ENCODE measurements at places on chromosomes 11 and 22.
A peak's percentile ranks its signal among the peaks of the same experiment; 100 is the strongest.

DNA sequence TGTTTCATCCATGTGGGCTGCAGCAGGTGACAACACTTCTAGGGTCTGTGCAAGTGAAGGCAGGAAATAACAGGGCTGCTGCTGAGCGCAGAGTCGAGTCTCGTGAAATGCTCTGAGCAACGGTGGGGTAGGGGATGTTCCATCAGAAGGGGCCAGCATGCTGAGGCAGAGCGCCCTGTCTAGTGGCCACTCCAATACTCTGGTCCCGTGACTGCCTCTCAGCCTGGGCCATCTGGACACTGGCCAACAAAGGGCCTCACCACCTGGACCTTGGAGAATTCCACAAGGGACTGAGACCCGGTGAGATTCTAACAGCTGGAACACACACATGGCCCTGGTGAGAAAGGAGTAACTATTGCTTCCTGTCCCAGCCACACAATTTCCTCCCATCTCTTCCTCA, 375.7 kb downstream of the SHANK2 start:
- DNase-seq: no peak

DNA sequence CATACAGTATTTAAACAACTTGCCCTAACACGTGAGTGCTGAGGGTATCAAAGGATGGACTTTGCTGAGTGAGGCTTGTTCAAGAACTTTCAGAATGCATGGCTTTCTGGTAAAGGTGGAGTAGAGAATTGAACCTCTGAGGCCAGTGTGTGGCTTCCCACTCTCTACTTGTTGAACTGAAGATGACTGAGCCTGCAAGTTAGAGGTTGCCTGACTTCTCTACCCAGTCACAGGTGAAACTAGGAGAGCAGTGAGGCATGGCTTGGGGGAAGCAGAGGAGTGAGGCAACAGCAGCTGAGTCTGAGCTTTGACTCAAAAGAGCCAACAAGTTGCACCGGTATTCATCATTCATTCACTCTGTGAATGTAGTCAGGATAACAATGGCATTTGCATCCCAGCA, 256.4 kb upstream of the SESN3 start:
- DNase-seq: no peak

DNA sequence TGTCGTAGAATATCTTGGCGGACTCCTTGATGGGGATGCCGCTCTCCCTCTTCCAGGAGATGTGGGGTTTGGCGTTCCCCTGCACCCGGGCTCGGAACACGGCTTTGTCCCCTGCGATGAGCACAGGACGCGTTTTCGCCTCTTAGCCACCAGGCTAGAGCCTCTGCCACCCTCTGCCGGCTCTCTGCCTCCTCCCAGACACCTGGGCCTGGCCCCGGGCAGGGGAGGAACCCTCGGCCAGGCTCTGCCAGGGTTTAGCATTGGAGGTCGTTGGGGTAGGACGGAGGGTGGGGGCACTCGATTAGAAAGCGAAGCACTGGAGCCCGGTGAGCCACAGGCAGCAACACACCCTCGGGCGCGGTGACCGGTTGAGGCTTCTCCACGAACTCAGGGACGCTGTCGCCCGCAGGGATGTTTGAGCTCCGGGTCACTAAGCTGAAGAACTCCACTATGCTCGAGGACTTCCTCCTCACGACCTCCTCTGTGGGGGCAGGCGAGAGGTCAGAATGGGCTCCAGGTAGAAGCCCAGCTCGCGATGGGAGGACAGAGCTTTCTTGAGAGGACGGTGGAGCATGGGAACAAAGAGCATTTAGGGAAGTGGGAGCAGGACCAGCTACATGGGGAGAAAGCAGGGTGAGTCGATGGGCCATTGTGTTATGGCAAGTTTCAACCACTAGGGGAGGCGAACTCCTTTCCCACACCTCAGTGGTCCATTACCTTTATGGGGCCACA, 4.3 kb downstream of the IGSF22 start:
- DNase-seq: peak; percentile 71

GRCh38 chr11:105046898-105047579, 1.9 kb upstream of the CARD16 start:
- no peak for DNase-seq

DNA sequence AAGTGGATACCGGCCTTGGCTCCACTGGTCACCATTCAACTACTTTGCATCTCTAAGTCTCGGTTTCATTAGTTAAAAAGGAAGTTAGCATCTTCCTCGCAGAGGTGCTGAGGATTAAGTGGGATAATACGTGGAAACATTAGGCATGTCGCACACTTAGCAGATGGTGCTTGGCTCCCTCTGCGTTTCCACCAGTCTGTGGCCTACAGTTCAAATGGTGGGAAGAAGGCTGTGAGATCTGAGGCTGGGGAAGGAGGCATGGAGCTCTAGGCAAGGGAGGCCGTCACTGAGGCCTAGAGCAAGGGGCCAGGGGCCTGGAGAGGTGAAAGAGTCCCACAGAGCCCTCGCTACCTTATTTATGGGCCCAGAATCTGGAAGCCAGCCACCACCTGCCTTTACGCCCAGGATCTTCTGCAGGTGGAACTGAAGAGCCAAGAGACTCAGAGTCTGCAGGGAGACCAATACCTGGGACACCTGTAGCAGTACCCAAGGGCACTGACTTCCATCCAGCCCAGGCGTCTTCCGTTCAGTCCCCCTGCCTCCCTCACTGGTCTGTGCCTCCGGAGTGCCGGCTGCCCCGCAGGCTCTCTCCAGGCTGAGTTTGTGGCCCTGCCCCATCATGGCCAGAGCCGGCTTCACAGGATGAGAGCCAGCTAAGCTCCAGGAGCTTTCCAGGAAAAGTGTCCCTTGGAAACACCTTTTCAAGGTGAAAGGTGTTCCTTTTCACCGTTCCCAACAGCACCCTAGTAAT, 66.1 kb upstream of the A4GALT start:
- no peak for DNase-seq

GRCh38 chr11:82890936-82891335, 9.3 kb downstream of the PRCP start:
- DNase-seq: no peak

GRCh38 chr22:46542011-46542985, 4.9 kb upstream of the CELSR1 start:
- peak; percentile 62 for DNase-seq

DNA sequence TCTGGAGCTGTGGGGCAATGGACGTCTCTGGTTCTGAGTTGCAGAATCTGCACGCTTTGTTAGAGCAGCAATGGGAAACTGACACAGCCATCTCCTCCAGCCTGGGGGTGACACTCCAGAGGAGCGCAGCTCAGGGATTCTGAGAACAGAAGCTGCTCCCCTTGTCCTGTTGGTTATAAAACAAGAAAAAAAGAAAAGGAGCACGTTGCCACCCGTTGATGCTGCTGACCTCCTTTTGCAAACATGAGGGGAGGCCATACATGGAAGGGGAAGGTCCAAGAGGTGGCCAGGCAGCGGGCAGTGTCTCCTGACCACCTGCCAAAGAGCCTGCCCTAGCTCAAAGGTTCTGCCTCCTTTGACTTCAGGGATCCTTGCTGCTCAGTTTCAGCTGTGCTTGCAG, 61.0 kb downstream of the SPATA19 start:
- no peak for DNase-seq

DNA sequence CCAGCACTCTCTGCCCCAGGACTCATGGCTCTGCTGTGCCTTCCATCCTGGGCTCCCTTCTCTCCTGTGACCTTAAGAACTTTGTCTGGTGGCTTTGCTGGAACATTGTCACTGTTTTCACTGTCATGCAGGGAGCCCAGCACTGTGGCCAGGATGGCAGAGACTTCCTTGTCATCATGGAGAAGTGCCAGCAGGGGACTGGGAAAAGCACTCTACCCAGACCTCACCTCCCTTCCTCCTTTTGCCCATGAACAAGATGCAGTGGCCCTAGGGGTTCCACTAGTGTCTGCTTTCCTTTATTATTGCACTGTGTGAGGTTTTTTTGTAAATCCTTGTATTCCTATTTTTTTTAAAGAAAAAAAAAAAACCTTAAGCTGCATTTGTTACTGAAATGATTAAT, 2.9 kb upstream of the TTC36 start:
- DNase-seq: no peak

DNA sequence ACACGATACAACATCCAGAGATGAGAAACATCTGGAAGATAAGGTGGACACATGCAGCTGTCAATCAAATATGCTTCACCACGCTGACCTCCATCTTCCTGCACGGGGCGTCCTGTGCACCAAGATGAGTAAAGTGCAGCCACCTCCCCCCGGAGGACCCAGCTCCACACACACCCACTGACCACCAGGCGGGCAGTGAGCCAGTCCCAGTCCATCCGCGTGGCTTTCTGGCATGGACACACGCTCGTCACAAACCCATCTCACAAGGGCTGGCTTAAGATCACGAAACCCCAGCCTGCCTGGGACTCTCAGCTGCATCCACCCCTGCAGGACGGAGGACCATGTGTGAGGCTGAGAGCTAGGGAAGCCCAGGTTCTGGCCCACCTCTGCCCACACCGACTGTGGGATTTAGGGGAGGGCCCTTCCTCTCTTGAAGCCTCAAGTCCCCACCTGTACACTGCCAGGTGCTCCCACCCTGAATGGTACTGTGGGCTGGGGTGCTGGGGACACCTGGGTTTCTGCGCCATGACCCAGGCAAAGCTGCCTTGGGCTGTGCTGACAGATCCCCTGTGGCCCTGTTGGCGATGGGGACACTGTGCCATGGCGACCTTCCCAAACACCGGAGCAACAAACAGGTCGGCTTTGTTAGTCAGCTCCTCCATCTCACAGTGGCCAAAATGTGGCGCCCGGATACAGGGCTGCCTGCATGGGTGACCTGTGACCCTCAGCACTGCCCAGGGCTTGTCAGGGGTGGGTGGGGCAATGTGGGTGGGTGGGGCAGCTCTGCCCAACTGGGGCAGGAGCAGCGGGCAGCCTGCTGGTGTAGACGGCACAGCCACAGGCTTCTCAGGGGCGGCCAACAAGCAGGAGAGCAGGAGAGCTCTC, 629.0 kb downstream of the TBC1D22A start:
- no peak for DNase-seq

DNA sequence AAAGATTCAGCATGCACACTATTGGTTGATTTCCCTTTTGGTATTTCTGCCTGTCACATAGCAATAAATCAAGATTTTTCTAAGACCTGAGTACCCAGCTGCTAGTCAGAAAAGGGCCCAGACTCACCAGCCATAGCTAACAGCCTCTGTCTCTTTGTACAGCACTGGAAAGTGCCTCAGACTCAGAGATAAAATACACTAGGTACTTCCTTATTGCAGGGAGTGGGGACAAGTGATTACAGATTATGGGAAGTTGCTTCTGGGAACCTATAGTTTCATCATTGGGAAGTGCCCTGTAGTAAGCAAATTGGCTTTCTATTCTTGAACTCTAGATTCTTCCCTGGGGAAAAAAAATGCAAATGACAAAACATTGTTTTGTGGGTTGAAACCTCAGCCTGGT, at the start of gene CASP5:
CASP5 (minus strand) TSS at position 166 of the 400 bp plus-strand sequence; CDS start at position 134, 32 bp downstream.
- no peak for DNase-seq

DNA sequence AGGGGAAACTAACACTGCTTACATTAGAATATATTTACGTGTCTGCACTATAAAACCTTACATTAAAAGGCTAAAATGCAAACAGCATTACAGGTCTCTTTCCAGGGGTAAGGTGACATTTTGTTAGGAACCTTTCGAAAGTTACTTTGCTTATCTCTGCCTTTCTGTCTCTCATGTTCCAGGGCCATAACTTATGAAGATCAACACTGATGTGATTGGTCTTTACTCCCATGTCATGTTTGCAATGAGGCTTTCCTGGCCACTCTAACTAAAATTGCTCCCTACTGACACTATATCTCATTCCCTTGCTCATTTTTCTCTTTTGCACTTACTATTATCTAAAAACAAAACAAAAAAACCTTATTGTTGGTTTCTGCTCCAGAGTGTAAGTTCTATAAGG, 119.0 kb downstream of the JRKL start:
- DNase-seq: no peak

DNA sequence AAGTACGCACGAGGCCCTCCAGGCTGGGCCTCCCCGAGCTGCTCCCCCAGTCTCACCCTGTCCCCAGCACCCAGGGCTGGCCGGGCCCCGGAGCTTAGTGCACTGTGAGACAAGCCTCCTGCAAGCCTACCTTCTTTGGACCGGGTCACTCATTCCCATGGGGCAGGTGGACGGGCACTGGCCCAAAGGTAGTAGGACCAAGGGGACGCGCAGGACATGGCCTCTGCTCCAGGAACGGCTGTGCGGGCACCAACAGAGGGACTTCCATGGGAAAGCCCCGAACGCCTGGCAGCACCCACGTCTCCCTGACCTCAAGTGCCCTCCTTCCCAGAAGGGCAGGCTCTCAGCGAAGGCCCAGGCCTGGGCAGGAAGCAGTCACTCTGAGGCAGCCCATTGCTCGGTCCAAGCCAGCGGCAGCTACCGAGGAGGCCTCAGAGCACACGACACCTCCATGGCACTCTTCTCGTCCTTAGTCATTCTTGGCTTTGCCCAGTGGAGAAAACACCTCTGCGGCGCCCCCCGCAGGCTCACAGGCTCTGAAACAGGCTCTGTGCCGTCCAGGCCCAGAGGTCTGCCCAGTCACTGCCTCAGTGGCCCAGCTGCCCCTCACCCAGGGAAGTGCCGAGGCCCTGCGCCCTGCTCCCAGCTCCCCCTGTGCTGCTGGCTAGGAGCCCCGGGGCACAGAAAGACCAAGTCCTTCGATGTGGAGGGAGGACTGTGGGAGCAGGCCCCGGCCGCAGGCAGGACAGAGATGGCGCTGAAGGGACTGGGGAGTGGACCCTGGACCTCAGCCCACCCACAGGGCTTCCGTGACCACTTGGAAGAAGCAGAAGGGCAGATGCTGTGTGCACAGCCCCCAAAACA, 3.8 kb downstream of the MOB2 start:
- no peak for DNase-seq

DNA sequence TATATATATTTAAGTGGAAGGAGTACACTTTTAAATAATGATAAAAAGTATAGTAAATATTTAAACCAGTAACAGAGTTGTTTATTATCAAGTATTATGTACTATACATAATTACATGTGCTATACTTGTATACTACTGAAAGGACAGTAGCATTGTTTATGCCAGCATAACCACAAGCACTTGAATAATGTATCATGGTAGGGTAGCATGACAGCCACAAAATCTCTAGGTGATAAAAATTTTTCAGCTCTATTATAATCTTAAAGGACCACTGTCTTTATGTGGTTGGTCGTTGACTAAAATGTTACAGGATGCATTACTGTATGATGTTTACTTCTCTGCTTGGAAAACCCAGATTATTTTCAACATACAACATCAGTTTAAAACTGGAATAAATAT, 349.2 kb downstream of the CASP12 start:
- no peak for DNase-seq

GRCh38 chr22:42418811-42419242, 13.4 kb downstream of the NFAM1 start:
- DNase-seq: peak; percentile 77

GRCh38 chr11:64560941-64561340, 30.1 kb upstream of the SLC22A12 start:
- DNase-seq: no peak

DNA sequence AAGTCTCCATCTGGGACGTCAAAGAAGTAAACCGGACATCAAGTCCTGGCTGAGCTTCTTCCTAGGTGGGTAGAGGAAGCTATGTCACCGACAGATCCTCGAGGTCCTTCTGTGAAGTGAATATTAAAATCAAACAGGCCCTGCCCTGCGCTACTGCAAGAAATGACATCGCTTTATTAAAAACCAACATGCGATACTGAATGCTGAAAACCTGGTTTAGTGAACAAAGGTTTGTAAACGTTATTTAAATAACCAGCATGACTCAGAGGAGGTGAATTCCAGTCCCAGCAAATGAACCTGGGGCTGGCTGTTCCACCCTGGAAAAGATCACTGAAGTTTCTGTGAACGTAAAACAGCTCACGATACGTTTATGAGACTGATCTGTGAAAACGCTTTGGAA, 645 bp downstream of the RTCB start:
- DNase-seq: no peak

GRCh38 chr22:32073823-32074380, 30.8 kb downstream of the SLC5A1 start:
- no peak for DNase-seq

GRCh38 chr11:64230171-64230984, at the start of gene DNAJC4:
DNAJC4 (plus strand) TSS chr11:64230548; CDS start chr11:64230855, 307 bp downstream.
- peak; percentile 95 for DNase-seq
